Brain microvascular endothelial cell (primary cell): ENCODE measurements at places on chromosomes 7 and 10.

GRCh38 chr10:55224007-55224781 lies 423.2 kb upstream of the PCDH15 start:
- DNase-seq, result no peak

DNA sequence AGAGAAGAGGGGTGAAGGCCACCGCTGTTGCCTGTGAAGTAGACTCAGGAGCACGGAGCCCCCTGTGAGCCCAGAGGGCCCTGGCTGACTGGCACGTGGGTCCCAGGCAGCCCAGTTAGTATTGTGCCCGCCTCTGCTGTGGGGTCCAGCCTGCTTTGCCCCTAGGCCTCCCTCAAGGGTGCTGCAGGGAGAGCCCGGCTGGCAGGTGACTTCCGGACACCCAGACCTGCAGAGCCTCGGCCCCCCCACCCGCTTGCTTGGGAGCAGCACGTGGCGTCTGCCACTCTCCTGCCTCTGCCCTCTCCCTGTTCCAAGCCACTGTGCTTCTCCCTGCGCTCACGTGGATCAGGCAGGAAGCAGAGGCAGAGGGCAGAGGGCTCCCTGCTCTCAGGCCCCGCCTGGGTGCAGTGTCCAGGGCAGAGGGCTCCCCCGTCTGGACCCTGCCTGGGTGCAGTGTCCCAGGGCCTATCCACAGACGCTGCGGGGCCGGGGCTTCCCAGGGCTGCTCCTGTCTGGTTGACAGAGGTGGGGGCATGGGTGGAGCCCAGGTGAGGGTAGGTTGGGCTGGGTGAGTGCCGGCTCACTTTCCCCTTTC lies 88.4 kb downstream of the DNAJB6 start:
- DNase-seq, result no peak

DNA sequence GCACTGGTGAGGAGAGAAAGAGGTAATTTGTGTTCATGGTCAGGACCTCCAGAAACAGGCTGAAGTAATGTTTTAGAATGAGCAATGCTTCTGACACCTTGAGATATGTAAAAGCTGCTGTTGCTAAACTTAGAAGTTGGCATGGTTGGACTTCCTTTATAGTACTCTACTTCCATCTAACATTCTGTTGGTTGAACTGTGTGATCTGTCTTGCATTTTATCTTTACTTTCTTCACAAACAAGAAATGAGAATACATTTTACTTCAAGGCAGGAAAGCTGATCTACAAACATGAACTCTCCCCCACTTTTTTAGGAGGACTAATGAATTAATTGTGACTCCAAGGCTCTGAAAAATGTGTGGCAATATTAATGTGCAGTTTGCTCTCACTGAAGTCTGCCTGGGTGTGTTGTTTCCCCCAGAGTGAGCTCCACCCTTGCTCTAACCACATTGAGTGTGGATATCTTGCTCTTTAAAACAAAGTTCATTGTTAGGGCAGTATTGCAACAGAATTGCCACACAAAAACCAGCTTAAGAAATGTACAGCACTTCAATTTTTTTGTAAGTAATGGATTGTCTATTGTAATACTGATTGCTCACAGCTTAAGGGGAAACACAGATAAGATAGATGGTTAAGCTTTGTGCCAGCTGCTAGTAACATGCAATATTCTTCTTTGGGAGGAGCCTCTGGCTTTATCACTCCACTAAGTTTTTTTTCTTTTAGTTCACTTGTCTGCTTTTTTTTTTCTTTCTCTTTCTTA lies 69.0 kb downstream of the ADD3 start:
- peak; percentile 87 for DNase-seq

DNA sequence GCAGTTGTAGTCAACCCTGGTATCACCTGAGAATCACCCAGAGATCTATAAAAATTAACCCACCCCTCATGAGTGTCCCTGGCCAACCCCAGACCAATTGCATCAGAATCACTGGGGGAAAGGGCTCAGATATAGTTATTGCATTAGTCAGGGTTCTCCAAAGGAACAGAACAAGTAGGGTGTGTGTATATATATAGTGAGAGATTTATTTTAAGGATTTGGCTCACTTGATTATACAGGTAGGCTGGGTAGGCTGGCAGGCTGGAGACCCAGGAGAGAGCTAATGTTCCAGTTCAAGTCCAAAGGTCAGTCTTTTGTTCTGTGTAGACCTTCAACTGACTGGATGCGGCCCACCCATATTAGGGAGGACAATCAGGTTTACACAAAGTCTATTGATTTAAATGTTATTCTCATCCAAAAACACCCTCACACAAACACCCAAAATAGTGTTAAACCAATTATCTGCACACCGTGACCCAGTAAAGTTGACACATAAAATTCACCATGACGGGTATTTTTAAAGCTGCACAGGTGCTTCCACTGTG lies 372.9 kb upstream of the NFE2L3 start:
- DNase-seq, result no peak

GRCh38 chr7:73345951-73346350 lies 18.0 kb downstream of the FKBP6 start:
- DNase-seq, result no peak

- peak; percentile 25 for DNase-seq
Measured at GRCh38 chr10:119030421-119031250, 1.1 kb downstream of the NANOS1 start.

GRCh38 chr7:7966141-7966734 lies 2.4 kb upstream of the GLCCI1 start:
- no peak for DNase-seq

DNA sequence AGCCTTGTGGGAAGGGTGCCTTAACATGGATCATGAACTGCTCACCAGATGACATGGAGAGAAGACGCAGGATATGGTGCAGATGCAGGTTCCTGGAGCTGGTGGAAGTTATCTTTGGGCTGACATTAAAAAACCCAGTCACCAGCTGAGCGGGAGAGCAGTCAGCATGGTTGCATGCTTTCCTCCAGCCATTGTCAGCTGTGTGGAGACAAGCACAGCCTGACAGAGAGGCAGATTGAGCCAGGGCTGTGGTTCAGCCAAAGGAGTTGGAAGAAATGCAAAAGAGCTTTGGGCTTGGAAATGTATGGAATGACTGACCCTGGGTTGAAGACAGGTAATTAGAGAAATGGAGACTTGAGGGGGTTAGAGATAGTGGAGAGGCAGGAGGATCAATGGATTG lies 79.7 kb downstream of the CPVL start:
- no peak for DNase-seq

DNA sequence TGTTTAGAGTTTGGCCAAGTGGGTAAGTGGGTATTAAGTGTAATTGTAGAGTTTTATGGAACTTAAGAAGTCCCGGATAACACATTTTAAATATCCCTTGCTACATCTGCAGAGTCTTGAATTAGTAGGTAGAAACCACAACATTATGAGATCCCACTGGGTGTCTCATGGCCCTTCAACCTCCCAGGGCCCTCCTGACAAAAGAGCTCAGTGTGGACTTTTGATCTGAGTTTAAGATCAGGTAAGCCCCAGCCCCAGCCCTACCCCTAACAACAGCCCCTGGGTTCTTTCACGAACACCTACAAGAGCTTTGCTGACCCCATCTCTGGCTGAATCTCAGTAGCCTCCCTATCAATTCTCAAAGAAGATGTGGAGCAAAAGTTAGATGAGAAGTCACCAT lies 65.4 kb upstream of the STK17A start:
- no peak for DNase-seq

GRCh38 chr7:71198887-71199286 lies 66.9 kb downstream of the GALNT17 start:
- no peak for DNase-seq

DNA sequence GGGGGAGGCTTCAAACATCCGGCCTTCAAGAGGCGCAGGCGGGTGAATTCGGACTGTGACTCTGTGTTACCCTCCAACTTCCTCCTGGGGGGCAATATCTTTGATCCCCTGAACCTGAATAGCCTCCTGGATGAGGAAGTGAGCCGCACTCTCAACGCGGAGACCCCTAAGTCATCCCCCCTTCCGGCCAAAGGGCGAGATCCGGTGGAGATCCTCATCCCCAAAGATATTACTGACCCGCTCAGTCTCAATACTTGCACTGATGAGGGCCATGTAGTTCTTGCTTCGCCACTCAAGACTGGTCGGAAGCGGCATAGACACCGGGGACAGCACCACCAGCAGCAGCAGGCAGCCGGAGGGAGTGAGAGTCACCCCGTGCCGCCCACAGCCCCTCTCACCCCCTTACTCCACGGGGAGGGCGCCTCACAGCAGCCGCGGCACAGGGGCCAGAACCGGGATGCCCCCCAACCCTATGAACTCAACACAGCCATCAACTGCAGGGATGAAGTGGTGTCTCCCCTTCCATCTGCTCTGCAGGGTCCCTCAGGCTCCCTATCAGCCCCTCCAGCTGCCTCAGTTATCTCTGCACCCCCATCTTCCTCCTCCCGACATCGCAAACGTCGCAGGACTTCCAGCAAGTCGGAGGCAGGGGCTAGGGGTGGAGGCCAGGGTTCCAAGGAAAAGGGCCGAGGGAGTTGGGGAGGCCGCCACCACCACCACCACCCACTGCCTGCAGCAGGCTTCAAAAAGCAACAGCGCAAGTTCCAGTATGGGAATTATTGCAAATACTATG lies 1.1 kb downstream of the MEPCE start:
- DNase-seq, result no peak

GRCh38 chr7:35424869-35425495 lies 171.1 kb upstream of the TBX20 start:
- peak; percentile 25 for DNase-seq

DNA sequence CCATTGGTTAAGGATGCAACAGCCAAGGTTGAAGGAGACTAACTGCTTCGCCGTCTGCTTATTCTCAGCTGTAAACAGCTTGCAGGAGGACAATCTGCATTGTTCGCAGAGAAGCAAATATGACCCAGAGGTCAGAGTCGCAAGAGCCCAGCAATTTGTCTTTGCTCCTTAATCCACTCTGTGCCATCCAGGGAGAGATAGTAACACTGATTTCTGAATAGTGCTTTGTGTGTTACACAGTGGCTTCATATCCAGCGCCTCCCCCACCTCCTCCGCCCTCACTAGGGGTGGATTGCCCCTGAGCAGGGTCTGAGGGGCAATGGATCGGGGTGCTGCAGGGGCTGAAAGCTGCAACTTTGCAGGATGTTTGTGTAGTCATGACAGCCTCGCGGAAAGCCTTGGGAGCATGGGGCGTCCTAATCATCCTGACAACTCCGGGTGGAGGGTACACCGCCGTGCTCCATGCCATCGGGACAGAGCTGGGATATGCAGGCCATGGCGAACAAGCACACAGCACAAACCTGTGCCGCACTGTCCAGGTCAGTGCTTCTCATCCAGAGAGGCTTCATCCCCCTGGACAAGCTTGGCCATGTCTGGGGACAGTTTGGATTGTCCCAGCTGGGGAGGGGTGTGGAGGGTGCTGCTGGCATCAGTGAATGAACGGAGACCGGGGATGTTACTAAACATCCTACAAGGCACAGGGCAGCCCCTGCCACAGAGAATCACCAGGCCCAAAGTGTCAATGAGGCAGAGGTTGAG lies 103.1 kb upstream of the INSIG1 start:
- DNase-seq, result no peak
